ENCODE measurements at places on chromosomes 1 and 21.

- no peak for DNase-seq
Observed at GRCh38 chr1:224831501-224831900, 98.0 kb upstream of the DNAH14 start.

DNA sequence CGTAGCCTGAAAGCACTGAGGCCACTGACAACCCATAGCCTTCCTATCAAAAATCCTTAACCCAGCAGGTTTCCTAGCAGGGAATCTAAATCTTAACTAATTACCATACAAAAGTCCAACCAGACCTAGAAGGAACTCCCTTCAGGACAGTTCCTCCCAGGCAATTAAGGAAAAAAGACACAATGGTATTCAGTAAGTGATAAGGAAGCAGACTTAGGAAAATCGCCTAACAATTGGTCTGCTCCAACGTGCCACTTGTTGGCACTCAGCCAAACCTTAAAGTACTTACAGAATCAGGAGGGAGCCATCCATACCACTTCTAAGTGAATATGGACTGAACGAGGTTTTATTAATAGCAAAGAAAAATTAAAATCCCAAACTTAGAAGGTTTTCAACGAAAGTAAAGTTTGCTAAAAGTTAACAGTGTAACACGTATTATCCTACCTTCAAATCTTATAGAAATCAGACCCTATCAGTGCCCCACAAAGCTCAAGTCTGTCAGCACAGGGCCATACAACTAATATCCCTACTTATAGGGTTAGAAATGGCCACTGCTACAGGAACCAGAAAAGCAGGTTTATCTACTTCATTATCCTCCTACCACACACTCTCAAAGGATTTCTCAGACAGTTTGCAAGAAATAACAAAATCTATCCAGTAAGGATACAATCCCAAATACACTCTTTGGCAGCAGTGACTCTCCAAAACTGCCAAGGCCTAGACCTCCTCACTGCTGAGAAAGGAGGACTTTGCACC, 29.0 kb downstream of the SPATA6 start:
- DNase-seq = no peak

- DNase-seq = no peak
Observed at GRCh38 chr1:200740571-200741208, 2.0 kb downstream of the CAMSAP2 start.

DNA sequence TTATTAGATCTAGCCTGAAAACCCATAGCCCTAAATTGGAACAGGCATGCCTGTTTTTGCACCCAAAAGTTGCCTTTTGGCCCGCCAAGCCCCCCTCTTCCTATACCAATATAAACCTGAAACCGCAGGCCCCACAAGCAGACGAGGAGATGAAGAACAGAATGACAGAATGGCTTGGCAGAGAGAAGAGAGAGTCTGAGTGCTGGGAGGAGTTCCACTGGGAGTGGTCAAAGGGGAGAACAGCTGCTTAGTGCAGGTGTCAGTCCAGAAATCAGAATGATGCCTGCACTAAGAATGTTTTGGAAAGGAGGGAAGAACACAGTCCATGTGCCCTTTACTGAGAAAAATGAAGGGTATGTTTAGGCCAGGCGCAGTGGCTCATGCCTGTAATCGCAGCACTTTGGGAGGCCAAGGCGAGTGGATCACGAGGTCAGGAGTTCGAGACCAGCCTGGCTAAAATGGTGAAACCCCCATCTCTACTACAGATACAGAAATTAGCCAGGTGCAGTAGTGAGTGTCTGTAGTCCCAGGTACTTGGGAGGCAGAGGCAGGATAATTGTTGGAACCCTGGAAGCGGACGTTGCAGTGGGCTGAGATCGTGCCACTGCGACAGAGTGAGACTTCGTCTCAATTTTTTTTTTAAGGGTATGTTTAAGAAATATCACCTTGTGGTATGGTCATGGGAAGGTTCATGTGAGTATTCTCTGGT, 9.4 kb downstream of the DYRK1A start:
- no peak for DNase-seq

- DNase-seq = no peak
Observed at GRCh38 chr1:12539320-12539704, 78.7 kb downstream of the DHRS3 start.

DNA sequence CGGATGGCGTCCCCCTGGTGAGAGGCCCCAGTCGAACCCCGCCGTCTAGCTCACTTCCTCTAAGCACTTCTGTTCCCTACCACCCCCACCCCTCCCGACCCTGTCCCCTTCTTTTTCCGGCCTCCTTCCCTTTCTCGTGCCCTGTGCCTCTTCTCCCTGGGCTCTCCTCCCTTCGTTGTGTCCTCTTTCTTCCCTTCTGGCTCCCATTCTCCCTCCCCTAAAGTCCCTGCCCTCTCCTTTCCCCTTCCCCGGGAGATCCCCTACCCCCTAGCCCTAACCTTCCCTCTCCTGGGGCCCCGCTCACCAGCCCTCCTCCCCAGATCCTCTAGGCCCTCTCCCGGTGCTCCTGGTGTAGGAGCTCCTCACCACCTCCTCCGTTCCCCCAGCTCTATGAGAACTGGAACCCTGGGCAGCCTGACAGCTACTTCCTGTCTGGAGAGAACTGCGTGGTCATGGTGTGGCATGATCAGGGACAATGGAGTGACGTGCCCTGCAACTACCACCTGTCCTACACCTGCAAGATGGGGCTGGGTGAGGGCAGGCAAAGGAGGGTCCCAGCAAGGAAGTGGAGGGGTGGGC, 15.9 kb downstream of the BCAN start:
- DNase-seq = no peak

- DNase-seq = no peak
Observed at GRCh38 chr21:29829564-29830275, 110.1 kb downstream of the GRIK1 start.

DNA sequence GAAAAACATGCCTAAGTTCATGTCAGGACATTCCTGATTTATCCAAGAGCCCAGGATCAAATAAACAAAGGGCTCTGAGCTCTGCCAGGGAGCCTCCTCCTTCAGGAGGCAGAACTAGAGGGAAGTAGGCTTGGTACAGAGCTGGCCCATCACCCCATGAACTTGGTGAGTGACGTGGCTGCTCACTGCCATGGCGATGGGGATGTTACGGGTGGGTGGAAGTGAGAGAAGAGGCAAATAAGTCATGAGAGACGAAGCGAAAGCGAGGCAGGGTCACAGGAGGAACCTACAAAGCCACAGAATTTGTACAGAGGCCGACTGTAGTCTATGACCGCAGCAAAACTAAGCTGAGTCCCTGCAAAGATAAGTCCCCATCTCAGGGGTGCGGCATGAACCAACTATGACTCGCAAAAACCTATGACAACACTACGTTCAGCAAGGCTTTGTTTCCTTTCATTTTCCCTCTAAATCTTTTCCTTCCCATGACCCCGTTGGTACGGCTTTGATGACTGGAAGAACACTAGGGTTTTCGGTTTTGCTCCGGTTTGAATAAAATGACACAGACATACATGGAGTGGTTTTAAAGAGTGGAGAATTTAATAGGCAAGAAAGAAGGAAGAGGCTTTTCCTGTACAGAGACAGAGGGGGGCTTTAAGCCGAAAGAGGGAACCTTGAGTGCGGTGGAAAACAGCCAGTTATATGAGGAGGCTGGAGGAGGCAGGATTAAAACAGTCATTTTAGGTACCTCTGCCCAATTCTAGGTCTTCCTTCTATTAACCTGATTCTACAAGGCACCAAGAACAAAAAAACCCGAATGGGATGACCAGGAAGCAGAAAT, 74.1 kb downstream of the CD46 start:
- peak; percentile 62 for DNase-seq

DNA sequence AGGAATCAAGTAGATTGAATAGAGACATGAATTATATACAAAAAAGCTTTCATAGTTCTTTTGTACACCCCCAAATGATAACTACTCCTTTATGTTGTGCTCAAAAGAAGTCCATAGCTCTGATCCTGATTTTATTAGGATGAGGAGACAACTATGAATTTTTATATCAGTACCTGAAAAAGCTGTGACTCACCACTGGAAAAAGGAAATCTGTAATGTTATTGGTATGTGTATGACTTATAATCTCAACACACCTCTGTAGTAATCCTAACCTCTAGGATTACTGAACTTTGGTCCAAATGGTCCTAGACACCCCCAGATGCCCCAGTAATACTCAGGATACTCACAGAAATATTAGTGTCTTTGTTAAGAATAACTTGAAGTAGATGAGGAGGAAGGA, 10.2 kb downstream of the PRKAB2 start:
- DNase-seq = no peak

DNA sequence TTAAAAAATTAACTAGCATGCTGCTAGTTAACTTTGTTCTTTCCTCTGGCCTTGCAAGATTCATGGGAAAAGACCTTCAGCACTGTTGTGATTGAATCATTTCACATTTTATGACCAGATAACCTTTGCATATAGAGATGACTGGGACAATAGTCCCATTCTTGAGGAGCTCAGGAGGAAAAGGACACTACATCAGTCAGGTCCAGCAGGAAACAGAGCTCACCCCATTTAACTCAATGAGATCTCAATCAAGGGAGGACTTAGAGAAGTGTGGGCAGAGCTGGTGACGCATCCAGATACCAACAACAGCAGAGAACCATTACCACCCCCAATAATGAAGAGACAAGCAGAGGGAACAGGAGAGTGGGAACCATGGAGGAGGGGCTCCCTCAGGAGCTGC, 109.4 kb upstream of the GUCA2B start:
- no peak for DNase-seq

- DNase-seq = no peak
Observed at GRCh38 chr1:64516301-64516700, 46.4 kb downstream of the CACHD1 start.

DNA sequence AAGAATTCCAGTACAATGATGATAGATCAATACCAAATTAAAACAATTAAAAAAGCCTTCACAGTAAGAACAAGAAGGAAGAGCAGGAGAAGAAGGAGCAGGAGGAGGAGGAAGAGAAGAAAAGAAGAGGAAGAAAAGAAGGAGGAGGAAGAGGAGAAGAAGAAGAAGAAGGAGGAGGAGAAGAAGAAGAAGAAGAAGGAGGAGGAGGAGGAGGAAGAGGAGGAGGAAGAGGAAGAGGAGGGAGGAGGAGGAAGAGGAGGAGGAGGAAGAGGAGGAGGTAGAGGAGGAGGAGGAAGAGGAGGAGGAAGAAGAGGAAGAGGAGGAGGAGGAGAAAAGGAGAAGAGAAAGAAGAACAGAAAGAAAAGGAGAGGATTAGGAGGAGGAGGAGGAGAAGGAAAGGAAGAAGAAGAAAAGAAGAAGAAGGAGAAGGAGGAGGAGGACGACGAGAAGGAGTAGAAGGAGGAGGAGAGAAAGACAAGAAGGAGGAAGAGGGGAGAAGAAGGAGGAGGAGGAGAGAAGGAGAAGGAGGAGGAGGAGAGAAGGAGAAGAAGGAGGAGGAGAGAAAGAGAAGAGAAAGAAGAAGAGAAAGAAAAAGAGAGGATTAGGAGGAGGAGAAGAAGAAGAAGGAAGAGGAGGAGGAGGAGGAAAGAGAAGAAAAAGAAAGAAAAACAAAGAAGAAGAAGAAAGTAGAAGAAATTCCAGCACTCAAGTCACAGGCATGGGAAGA, 68.5 kb upstream of the GRIK3 start:
- no peak for DNase-seq

GRCh38 chr1:162632217-162632666, at the start of gene DDR2:
TSS of gene DDR2 (plus strand) at chr1:162632464. CDS start at chr1:162719064, 86,600 bp downstream.
- DNase-seq = no peak

DNA sequence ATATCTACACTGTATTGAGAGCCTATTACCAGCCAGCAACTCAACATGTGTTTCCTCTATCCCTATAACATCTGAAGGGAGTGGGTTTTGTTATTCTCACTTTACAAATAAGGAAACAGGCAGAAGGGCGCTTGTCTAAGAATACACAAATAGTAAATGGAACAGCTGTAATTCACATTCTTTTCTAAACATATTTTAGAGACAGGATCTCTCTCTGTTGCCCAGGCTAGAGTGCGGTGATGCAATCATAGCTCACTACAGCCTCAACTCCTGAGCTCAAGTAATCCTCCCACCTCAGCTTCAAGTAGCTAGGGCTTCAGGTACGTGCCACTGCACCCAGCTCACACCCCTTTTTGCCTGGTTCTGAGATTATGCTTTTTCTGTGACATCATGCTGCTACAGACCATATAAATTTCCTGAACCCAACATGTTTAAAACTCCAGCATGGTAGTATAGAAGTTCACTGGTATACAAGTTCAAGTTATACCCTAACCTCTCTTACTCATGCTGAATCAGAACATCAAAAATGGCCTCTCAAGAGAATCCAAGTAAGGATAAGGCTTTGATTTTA, 8.6 kb upstream of the TACSTD2 start:
- no peak for DNase-seq

DNA sequence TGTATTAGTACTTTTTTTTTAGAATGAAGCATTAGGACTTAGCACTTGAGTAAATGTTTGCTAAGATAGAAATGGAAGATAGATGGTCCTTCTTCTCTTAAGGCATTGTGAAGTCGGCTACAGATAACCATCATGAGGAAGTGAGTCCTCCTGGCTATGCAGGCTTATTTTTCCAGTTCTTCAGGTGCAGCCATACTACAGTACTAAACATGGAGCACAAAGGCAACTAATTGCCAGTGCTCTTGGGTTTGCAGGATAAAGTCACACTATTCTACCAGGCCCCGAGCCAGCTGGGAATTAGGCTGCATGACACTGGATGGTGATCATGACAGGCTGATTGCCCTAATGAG, 197.3 kb upstream of the SGIP1 start:
- DNase-seq = no peak

DNA sequence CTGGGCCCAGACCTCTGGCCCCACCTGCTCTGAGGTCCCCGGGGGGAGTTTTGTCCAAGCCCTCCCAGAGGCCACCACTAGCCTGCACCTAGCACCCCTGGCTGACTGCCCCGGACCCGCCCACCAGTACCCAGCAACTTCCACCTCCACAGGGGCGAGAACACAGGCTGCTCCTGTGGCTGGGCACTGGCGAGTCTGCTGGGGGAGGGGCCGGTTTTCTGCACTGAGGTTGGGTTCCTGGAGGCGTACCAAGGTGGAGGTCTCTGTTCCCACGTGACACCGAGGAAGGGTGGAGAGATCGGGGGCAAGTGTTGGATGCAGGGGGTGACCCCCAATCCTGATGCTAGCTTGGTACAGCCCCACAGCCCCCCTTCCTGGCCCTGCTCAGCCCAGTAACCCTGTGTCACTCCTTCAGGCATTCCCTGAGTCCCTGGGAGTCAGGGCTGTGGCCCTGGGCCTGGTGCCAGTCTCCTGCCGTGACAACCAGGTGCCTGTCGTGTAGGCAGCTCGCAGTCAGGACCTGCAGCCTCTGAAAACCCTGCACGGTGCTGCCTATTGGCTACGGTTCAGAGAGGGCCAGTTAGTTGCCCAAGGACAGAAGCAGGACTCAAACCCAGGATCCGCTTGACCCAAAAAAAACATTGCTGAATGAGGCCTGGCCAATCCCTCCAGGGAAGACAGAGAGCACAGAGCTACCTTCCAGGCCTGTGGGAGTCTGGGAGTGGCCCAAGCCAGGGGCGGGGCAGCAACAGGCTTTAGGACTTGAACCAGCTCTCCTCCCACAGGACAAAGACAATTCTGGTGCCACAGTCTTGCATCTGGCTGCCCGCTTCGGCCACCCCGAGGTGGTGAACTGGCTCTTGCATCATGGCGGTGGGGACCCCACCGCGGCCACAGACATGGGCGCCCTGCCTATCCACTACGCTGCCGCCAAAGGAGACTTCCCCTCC, 3.1 kb downstream of the ESPN start:
- no peak for DNase-seq

GRCh38 chr1:3399732-3400131, 54.7 kb upstream of the ARHGEF16 start:
- no peak for DNase-seq

GRCh38 chr1:200336901-200337391, 72.9 kb downstream of the ZNF281 start:
- no peak for DNase-seq

- DNase-seq = no peak
Observed at GRCh38 chr1:227242811-227243682, 75.2 kb downstream of the CDC42BPA start.

- DNase-seq = no peak
Observed at GRCh38 chr1:160744852-160745520, 5.9 kb downstream of the SLAMF7 start.

All from activated CD8-positive, alpha-beta memory T cell treated with anti-CD3 and anti-CD28 coated beads for 48 hours (primary cell).